ENCODE measurements at places on chromosomes 7 and 10. TPM values are rescaled to one million over a fixed set of nuclear protein-coding genes. Genes with fewer than 3 reads are reported as not detected.
A peak's percentile ranks its signal among the peaks of the same experiment; 100 is the strongest.

LDB1 gene
- total RNA-seq, result 53.6 TPM

YWHAG gene
- 183 TPM for total RNA-seq

ZC3HAV1L gene
- 3.2 TPM for total RNA-seq

GPR15LG gene
- total RNA-seq, result not detected

NUTM2E gene
- not detected for total RNA-seq

SNX8 gene
- total RNA-seq, result 18.9 TPM

PNLIPRP1 gene
- total RNA-seq, result not detected

FEZF1 gene
- 0.13 TPM for total RNA-seq

MOGAT3 gene
- total RNA-seq, result not detected

GTPBP10 gene
- total RNA-seq, result 19.4 TPM

GRCh38 chr10:42979721-42980467, 97.0 kb upstream of the RET start:
- peak; percentile 51 for DNase-seq

DNA sequence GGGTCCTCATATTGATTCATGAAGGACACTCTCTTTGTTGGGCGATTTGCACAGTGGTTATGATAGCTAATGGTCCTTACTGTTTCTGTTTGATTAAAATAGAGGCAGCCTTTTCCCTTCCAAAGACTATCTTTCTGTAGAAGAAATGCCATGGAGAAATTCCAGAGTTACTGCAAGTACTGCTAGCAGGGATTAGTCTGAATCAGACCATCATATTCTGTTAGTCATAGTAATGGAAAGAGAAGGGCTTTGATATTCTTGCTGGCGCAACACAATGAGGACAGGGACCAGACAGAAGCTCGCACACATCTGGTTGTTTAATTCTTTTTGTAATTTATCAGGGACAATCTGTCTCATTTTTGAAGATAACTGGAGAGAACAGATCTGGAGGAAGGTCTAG, 304.5 kb upstream of the FZD8 start:
- DNase-seq, result no peak

DNA sequence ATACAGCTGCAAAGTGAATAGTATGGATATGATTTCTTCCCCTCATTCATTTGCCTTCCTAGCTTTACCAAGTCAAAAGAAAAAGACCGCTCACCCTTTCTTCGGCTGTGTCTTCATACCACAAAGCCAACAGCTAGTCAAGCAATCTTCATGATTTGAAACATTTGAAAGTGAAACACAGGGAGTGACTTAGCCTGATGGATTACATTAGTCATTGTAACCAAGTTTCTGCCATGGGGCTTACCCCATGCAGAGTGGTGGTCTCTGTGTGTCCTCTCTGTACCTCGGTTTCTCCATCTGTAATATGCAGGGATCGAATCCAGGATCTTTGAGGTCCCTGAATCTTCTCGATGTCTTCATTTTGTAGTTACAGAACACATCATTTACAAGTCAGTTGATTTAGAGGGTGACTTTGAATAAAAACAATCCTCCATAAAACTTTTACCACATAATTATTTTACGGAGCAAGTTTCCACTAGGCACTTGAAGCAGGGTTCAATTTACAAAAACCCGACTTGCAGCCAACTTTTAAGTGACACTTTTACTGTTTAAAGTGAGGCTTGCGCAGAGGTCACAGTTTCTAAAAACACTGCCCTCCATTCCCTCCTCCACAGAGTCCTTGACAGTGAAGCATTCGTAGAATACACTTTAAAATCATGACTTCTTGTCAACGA, 2.2 kb upstream of the LGI1 start:
- no peak for DNase-seq

DNA sequence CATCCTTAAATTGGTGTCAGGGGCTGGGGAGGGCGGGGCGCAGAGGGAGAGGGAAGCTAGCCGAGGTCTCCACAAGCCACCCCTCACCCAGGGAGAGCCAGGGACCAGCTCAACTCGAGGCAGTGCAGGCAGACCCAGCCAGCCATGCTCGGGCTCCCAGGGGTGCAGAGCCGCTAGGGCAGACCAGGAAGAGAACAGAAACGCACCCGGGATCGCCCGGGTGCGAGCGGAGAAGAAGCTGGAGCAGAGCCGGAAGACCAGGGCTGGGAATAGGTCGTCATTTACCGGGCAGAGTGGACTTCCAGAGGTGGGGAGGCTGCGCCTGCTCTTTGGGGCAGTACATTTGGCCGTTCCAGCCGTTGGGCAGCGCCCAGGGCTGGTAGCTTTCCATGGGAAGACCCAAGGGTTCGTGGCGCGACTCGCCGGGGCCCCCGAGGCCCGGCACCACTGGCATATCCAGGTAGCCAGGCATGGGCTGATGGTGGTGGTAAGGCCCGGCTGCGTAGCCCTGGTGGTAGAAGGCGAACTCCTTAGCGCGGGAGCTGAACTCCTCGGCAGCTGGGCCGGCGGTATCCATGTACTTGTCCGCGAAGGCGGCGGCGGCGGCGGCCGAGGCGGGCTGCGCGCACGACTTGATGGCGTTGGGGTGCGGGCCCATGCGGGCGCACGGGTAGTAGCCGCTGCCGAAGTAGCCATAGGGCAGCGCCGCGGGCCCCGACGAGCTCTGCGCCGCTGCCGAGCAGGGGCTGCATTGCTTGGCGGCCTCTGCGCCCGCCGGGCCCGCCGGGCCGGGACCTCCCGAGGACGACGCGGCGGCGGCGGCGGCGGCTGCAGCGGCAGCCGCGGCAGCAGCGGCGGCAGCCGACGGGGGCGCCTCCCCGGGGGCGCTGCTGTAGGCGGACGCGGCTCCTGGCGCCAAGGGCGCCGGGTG, 755 bp downstream of the HOXA13 start:
- DNase-seq, result peak; percentile 55

DNA sequence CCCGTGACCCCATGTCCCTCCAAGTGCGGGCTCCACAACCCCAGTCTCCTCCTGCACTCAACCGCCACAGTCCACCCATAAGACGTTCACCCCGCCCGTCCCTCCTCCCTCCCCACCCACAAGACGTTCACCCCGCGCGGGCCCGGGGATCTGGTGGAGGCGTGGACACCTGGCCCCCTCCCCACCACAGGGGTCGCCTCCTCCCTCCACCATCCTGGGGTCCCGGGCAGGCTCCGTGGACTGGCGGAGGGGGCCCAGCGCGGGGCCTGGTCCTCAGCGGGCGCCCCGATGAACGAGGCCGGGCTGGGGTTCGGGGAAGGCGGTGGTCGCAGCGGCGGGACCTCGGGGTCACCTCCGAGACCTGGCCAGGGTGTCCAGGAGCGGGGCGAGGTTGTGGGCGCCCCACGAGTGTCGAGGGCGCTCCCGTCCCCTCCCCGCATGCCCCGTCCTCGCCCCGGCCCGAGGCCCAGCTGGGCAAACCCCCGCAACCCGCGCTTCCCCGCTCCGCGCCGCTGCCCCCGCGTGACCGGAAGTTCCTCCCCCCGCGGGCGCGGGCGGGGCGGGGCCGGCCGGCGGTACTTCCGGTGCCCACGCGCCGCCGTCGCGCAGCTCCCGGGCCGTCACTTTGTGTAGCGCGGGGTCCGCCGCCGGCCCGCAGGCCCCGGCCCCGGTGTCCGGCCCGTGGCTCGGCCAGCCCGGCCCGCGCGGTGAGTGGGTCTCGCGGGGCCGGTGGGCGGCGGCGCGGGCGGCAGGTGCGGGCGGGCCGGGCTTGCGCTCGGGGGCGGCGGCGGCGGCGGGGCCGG, at the start of gene ZNF316:
TSS of gene ZNF316 (plus strand) at position 578 of the 803 bp plus-strand sequence. CDS start 5,092 bp downstream, outside the sequence.
- peak; percentile 84 for DNase-seq

DNA sequence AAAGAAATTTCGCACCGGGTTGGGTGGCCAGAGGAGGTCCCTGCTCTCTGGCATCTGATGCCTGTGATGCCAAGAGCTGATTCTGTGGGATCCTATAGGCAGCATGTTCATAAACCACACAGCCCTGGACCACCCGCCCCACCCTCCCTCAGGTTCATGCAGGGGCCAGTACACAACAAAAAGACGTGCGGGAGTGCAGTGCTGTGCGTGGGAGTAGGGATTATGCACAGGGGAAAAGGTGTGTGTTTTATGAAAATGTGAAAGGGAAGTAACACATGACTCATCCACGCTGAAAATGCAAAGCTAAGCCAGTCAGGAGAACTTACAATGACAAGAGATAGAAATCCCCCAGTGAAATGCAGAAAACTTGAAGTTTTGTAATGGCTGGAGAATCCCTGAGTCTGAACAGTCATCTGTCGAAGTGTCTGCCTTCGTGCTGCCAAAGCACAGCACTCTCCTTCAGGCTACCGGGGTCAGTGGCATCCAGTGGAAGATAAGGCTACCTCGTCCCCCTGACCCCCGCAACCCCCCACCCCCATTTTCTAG, 1.1 kb downstream of the KIAA1217 start:
- DNase-seq, result no peak

GRCh38 chr7:101924171-101924570, 106.7 kb downstream of the CUX1 start:
- no peak for DNase-seq

- DNase-seq, result no peak
Measured at GRCh38 chr7:100588438-100588837, 2.3 kb downstream of the FBXO24 start.

GRCh38 chr10:67678335-67678974, 17.5 kb downstream of the CTNNA3 start:
- no peak for DNase-seq

GRCh38 chr7:95804052-95804451, 31.7 kb downstream of the DYNC1I1 start:
- no peak for DNase-seq

DNA sequence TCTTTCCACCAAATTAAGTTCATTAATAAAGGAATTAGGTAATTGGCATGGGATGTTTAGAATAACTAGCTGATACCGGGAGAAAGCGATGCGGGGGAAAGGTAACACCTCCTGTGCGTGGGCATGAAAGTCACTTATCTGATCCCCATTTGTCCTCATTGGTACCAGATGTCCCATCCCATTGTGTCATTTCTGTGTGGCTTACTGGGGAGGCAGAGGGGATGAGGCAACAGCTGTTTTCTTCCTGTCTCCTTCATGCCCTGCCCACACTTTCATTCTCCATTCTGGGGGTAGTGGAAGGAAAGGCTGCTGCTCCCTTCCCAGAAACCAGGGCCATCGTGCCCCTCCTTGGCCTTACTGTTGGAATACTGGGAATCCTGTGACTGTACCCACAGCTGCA, 27.1 kb downstream of the EEPD1 start:
- no peak for DNase-seq

DNA sequence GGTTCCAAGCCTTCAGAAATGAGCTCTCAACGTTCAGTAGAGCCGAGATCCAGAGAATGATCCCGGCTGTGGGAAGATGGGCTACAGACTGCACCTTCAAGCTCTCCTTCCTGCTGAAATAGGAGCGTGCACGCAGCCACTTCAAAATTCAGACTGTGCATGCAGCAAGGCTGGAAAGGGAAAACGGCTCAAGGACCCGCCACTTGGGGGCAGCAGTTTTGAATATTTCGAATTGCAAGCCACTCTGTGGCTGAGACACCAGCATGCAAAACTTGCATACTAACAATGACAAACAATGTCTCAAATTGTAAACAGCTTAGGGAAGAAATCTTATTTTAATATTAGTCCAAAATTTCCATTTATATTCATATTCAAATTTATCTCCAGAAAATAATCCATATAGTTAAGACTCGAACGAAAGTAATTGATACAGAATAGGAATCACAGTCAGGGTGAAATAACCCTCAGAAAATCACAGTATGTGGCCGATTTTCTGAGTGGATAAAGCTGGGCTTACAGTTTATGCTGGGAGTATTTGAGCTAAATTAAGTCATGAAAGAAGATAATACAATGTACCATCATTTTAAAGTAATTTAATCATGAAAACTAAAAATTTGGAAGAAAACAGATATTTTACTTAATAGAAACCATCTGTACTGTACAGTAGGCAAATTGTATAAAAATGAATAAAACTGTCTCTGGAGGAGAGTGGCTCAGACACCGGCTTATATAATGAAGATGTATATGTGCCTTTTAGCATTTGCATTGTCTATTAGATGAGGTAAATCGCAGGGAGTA, 137.9 kb upstream of the MKI67 start:
- no peak for DNase-seq

GRCh38 chr7:90844421-90844820, 248.3 kb downstream of the CDK14 start:
- DNase-seq, result no peak

DNA sequence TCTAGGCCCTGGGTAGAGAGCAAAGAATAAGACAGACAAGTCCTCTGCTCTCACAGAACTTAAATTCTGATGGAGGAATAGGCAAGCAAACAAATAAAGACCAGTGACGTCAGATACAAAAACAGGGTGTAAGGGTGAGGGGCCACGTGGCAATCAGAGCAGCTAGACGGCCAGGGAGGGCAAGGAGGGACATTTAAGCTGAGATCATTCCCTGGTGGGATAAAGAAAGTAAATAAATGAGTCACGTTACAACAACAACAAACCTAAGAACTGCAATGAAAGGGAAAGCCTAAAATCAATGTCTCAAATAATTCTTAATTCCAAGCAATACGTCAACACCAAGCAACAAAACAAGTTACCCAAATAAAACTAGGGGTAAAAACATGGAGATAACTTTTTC, 21.8 kb downstream of the STN1 start:
- no peak for DNase-seq

- no peak for DNase-seq
Measured at GRCh38 chr10:90319188-90319914, 538.5 kb downstream of the HTR7 start.

- DNase-seq, result no peak
Measured at GRCh38 chr7:130500463-130500862, 8.6 kb downstream of the MEST start.

DNA sequence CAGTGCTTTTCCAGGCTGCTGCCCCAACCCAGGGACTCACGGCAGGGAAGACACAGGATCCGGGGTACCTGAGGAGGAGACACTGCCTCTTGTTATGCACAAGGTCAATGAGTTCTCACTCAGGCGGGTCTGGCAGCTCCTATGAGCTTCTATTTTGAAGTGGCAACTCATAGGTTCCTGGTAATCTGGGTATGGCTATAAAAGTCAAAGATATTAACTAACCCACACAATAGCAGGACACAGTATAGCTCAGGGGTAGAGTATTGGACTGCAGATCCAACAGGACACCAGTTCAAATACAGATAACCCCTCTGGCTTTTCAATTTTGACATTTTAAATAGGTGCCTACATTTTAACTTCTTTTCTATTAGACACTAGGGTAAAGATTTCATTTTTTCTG, 130.3 kb upstream of the ZNF746 start:
- DNase-seq, result no peak

DNA sequence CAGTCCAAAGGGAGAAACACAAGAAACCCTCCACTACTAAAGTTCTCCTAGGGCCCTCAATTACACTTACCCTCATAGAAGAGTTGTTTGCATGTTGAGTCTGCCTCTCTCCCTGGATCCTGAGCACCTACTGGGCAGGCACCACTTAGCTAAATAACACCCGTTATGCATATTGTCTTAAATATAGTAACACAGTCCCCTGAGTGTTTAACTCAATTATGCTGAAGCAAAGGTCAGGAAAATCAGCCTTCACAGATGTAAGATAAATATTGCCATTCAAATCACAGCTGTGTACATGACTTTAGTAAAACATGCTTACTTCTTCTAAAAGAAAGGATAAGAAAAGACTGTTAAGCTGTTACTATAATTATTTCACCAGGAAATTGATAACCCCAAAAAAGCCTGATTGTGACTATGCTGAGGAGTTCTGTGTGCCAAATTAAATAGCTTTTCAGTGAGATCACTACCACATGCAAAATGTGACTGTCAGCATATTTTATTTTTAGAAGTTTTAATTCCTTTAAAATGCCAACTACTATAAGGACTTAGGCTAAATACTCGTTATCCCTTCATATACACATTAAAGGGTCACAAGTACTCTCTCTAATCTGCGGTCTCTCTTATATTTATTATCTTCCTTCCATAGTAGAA, 733.9 kb upstream of the PHF14 start:
- DNase-seq, result no peak

- DNase-seq, result no peak
Measured at GRCh38 chr10:82211346-82211745, 336.4 kb downstream of the NRG3 start.

GRCh38 chr10:34715511-34716187, 99.4 kb downstream of the PARD3 start:
- no peak for DNase-seq

Data from cardiac septum (tissue), 1 donor.